ENCODE measurements at places on chromosomes 12 and 14. TPM values are rescaled to one million over a fixed set of nuclear protein-coding genes. Genes with fewer than 3 reads are reported as not detected.

- DNase-seq = peak; percentile 22
These were observed 731 bp upstream of the PCNX4 start for GRCh38 chr14:60090864-60091519.

- DNase-seq = peak; percentile 10
These were observed 5.7 kb upstream of the SLC35F4 start for GRCh38 chr14:57871459-57872080.

DNA sequence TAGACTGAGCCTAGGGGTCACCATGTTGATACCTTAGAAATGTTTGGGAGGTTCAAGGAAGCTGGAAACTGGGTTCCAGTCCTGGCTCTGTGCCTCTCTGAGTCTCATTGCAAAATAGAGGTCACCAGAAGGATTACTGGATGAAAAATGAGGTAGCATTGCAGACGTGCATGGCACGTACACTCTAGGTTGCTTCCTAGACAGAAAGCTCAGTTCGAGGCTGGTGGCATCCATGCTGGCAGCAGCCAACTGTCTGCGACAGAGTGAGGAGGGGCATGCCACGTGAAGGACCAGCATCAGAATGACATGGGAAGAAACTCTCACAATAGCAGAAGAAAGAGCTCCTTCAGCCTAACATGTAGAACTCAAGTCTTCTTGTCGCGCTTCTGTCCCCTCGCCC lies 4.6 kb upstream of the CYP46A1 start:
- DNase-seq = no peak

- no peak for DNase-seq
These were observed 145.2 kb upstream of the TMCC3 start for GRCh38 chr12:94795520-94795919.

DNA sequence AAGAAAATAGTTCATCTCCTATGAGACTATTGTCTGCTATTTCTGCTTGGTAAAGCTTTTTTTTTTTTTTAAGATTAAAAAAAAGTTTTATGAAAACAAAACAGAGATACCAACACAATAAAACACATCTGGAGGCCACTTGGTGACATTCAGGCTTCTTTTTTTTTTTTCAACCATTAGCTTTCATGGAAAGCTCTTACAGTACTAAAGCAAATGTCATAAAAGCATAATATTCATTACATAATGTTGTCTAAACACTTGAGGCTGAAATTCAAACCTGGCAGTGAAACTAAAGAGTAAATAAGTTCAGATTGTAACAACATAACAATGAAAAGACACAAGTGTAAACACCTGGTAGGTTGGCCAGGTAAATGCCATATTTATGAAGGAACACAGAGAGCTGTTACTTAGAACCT lies 14.7 kb downstream of the PRICKLE1 start:
- DNase-seq = no peak

The HCAR2 gene
- not detected for total RNA-seq

Data from activated CD4-positive, alpha-beta T cell treated with anti-CD3 and anti-CD28 coated beads, Interleukin-2, amount 10 ng/mL, durations not matched to agents 7 days and 5 days (primary cell).